ENCODE measurements at places on chromosomes 4 and X.

DNA sequence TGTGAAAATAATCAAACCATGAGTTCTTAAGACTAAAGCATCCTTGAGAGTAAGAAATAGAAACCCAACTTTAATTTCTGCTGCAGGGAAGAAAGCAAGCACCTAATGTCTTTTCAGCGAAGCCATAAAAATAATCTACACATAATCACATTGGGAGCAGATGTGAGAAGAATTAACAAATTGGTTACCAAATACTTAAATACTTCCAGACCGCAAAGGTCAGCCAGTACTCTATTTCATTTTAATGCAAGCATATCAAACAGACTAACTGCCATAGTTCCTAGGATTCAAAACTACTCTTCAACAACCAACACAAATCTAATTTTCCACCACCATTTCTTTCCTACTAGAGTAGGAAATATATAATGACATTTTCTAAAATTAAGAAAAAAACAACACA lies 144.8 kb upstream of the SLIT2 start:
- no peak for DNase-seq

DNA sequence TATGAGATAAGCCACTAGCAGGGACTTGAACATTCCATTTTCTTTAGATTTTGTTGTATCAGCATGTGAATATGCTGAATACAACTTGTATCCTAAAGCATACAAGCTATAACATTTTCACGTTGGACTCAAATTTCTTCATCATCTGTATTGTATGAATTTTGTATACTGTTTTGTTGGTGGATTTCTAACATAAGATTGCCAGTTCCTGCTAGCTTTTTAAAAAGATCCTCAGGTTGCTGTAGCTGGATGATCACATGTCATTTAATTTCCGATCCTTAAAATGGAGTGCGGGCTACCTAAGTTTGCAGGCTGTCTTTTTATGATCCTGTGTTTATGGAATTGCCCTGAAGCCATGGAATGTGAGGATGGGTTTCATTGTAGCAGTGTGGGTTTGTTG lies 6.9 kb downstream of the PDLIM5 start:
- DNase-seq: no peak

- no peak for DNase-seq
Observed at GRCh38 chr4:145583191-145584055, 35.8 kb upstream of the MMAA start.

- DNase-seq: no peak
Observed at GRCh38 chr4:25811374-25811690, 51.5 kb downstream of the SEL1L3 start.

DNA sequence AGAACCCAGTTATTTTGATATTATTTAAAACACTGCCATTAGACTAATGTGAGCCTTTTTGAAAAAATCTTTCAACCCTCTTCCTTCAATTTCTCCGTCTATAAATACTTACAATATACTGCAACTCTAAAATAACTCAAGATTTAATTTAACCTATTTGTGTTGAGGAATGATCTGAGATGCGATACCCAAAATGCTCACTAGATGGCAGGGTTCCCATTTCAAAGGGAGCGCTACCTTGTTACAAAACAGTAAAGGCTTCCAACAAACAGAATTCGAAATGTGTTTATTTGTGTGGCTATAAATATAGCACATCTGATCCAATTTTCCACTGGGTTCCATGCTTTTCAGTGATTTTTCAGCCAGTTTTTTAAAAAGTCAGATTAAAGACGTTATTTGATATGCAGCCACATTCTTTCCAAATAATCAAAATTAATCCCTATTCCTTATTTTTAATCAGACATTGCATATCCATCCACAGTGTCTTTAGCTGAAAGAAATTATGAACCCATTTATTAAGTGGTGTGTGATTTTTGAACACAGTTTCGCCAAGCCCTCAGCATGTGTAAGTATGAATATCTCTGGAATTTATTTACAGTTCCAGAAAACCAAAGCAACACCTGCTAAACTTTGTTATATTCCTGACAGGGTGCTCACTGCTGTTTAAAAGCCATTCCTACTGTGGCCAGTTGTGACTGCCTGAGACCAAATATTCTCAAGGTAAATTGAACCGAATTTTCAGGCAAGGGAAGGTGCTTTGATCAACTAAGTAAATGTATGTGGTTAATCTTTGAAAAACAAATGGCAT lies 668.0 kb upstream of the LCORL start:
- no peak for DNase-seq

DNA sequence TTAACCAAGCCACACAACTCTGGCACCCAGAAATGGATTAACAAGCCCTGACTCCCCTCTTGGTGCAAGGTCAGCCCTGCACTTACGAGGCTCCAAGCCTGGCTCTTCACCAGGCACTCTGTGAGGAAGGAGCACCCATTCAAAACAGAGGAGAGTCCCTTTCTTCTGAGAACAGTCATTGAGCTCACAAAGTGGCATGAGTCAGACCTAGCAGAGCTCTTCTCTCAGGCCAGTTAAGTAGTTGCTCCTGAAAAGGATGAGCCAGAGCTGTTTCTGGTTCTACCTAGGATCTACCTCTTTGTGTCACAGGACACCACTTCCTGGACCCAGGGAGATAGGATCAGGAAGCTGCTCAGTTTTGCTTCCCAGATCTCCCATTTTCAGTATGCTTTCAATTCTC lies 48.2 kb downstream of the EVC2 start:
- no peak for DNase-seq

- DNase-seq: no peak
Observed at GRCh38 chr4:72205298-72205697, 173.5 kb downstream of the NPFFR2 start.

- DNase-seq: no peak
Observed at GRCh38 chr4:130143656-130144055, 1047.7 kb downstream of the C4orf33 start.

DNA sequence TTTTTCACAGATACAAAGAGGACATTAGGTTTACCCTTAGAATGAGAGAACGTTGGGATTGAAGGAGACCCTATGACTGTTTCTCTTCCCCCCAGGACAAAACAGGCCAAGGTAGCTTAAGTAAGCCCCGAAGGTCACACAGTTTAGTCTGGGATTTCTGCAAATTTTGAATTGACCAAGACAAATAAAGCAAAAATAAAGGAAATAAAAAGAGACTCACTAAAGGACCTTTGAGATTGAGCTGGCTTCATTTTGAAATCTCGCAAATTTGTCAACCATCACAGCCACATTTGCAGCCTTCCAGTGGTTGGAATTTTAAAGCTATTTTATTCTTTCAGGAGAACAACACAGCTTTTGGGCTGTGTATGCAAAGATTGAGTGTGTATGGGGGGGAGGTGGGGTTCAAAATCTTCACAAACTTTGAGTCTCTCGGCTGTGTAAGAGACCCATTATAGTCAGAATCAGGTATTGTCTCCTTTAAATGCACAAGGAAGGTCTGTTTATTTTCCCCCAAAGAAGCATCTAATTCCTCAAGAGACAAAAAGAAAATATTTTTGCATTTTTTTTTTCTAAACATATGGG lies 4.2 kb downstream of the TMSB4X start:
- DNase-seq: no peak

Data from DMS 273 treated with DMSO at 0.1 percent for 48 hours (cell line).